ENCODE measurements at places on chromosomes 4 and X.

DNA sequence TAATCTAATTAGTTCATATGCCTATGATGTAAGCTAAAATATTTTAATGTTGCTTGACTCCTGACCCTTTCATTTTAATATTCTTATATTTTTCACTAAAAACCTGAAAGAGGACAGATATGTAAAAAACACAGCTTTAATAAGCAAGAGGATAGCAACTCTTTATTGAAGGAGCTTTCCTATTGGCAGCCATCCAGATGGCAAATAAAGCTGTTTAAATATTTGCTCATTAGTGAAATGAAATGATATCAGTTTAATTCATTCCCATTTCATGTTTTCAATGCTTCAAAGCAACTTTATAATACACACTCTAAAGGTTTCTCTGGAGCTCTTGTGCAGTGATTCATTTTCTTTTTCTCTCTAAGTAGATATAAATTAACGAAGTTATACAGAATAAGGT lies 473.4 kb downstream of the PCDH7 start:
- DNase-seq, result no peak

DNA sequence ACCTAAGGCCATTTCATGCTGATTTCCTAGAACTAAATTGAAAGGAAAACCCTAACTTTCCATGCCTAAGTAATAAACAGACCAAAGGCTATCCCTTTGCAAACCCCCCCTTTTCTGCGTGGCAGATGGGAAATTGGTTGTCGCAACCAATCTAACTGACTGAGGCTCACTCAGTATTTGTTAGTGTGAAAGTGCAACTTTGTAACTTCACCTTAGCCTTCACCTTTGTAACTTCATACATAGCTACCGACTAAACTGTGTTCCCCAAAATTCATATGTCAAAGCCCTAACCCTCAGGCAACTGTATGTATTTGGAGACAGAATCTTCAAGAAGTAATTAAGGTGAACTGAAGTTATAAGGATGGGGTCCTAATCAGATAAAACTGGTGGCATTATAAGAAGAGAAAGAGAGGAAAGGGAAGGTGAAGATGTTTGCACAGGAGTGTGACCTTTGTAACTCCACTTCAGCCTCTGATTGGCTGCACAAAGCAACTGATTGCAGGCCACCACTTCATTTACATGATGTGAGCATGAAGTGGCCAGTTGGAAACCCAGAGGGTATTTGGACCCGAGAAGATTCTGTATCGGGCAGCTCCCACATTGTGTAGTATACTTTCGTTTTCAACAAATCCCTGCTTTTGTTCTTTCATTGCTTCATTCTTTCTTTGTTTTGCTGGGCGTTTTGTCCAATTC lies 4.9 kb upstream of the TMEM33 start:
- DNase-seq, result no peak

GRCh38 chr4:160352637-160353036 lies 1249.8 kb downstream of the RAPGEF2 start:
- no peak for DNase-seq

DNA sequence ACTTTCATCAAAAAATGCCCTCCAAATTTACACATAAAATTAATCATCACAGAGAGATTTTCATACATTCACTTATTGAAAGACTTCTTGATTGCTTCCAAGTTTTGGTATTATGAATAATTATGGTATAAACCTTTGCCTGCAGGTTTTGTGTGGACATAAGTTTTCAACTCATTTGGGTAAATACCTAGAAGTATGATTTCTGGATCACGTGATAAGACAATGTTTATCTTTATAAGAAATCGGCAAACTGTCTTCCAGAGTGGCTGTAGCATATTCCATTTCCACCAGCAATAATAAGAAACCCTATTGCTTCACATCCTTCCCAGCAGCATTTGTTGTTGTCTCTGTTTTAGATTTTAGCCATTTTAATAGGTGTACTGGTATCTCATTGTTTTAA lies 1507.0 kb upstream of the IGFBP7 start:
- no peak for DNase-seq

DNA sequence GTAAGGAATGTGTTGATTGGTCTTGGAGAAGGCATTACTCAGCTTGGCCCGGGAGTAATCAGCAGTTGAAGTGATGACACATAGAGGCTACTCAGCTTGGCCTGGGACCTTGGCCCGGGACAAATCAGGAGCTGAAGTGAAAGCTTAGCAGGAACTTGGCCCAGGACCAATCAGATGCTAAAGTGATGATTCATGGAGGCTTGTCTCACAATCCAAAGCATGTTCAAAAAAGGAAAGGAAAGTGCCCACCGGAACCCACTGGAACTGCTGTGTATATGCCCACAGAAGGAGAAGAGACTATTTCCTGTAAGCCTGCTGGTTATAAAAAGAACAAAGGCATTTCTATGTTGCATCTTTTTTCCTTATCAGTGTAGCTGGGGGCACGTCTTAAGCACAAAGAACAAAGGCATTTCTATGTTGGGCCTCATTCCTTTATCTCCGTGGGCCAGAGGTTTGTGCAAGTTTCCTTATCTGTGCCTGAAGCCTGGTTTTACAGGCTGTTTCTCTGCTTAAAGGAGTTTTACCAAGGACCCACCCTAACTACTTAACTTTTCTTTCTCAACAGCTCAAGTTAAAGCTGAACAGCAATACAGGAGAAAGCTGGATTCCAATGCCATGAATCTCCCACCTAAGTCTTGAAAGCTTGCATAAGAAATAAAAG lies 1176.7 kb downstream of the NLGN4X start:
- DNase-seq, result no peak

DNA sequence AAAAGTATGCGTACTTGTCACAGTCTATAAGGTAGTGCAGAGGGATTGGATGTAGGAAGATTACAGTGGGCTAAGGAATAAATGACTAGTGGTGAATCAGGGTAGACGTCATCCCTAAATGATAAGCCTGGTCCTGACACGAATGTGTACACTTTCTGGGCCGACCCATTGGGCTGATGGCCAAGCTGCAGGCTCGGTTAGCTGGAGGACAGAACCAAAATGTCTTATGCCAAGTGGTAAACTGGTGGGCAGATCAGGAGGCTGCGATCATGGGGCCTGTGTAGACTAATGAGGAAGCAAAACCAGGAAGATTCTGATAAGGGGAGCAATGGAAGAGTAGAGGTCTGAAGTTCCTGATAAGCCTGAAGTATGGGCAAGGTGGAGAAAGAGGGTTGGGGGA lies 272.8 kb upstream of the GATB start:
- DNase-seq, result no peak

- no peak for DNase-seq
Measured at GRCh38 chrX:39967348-39967747, 130.4 kb downstream of the BCOR start.

GRCh38 chr4:22491939-22492338 lies 23.9 kb downstream of the ADGRA3 start:
- DNase-seq, result no peak
